Activated CD8-positive, alpha-beta T cell treated with anti-CD3 and anti-CD28 coated beads for 36 hours (primary cell): ENCODE measurements at places on chromosomes 6 and 20. TPM values are rescaled to one million over a fixed set of nuclear protein-coding genes. Genes with fewer than 3 reads are reported as not detected.

Gene SYCP2L
- total RNA-seq: 0.32 TPM

Gene TMEM63B
- total RNA-seq: 12.9 TPM

Gene OXT
- total RNA-seq: not detected

Gene HLA-DPB1
- 14.8 TPM for total RNA-seq

Gene ENPP1
- total RNA-seq: 0.20 TPM

Gene SPDEF
- total RNA-seq: not detected

Gene LY6G6D
- not detected for total RNA-seq

Gene GINS1
- total RNA-seq: 34.9 TPM

Gene TBX18
- total RNA-seq: not detected

Gene LPA
- not detected for total RNA-seq

Gene SLC17A3
- total RNA-seq: not detected

Gene AURKA
- total RNA-seq: 97.5 TPM

Gene TMC2
- not detected for total RNA-seq

DNA sequence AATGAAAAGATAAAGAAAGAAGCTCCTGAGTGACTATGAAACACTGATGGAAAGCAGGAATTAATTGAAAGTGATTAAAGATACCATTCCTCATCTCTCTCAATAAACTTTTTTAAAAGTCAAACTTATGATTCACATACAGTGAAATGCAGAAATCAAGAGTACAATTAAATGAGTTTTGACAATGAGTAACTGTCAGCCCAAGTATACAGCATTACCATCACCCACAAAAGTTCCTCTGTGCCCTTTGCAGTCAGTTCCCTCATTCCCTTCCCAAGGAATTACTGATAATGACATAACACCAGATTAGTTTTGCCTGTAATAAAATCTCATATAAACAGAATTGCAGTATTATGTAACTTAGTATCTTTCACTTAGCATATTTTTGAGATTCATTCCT lies 44.5 kb downstream of the ATG5 start:
- H3K36me3 ChIP-seq: peaks cover 30% of the 10 kb centered on the region
- no peak for DNase-seq
- H3K27me3 ChIP-seq: no peaks in the 10 kb centered on the region
- H3K4me3 ChIP-seq: no peak overlapping the region

DNA sequence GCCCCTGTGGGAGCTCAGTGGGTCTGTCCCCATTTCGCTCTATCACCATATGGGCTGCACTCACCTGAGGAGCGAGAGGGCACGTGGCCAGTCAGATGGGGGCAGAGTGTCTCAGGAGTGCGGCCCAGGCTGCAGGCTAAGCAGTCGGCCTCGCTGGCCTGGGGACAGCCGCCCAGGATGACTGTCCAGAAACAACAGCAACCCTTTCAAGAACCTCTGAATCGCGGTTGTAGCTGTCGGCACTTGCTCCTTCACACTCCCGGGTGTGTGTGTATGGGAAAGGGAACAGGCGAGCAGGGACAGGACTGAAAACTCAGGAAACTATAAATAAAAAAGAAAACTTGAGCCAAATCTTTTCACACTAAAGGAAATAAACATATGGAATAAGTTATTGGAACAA lies 63.1 kb downstream of the TFAP2A start:
- H3K4me3 ChIP-seq: no peak overlapping the region
- H3K27ac ChIP-seq: no peak overlapping the region
- H3K36me3 ChIP-seq: no peaks in the 10 kb centered on the region
- peaks cover 4% of the 10 kb centered on the region for H3K4me1 ChIP-seq

GRCh38 chr20:62277253-62277652 lies 25.5 kb upstream of the ADRM1 start:
- no peaks in the 10 kb centered on the region for H3K27me3 ChIP-seq
- H3K36me3 ChIP-seq: peaks cover 9% of the 10 kb centered on the region
- H3K4me1 ChIP-seq: no peaks in the 10 kb centered on the region
- H3K4me3 ChIP-seq: no peak overlapping the region
- DNase-seq: no peak
- no peak overlapping the region for H3K27ac ChIP-seq

DNA sequence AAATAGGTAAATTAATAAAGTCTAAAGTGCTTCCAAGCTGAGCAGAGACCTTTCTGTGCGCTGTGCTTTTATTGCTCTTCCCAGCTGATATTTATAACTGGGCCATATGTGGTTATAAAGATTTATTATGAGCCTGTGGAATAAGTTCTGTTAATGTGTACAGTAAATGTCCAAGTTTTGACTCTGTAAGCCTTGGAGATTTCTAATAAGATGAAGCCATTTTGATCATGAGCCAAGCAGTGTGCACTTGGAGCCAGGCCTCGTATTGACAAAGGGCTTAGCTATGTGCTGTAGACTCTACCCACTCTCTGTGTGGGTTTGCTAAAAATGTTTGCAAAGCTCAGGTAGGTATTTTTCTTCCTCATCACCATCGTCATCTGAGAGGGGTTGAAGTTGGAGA lies 361.1 kb downstream of the FOXA2 start:
- H3K36me3 ChIP-seq: no peaks in the 10 kb centered on the region
- no peak for DNase-seq
- no peak overlapping the region for H3K4me3 ChIP-seq
- H3K27ac ChIP-seq: no peak overlapping the region

DNA sequence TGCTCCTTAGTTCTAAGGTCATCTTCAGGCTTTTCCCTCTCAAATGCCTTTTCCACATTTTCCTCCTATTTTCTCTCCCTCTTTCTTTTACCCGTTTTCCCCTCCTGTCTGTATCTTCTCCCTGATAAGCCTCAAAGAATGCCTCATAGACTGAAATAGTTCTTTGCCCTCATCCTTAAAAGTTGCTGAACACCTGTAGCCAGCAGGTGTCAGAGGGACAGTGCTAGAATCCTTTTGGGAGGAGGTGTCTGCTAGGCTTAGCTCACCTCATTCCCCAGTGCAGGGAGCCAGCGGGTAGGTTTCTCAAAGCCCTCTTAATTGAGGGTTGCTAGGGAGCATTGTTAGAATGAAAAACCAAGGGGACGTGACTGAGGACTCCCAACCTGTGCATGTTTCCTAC lies 204.0 kb downstream of the TSHZ2 start:
- peaks cover 8% of the 10 kb centered on the region for H3K27me3 ChIP-seq
- DNase-seq: no peak
- H3K36me3 ChIP-seq: no peaks in the 10 kb centered on the region
- no peak overlapping the region for H3K27ac ChIP-seq
- no peaks in the 10 kb centered on the region for H3K4me1 ChIP-seq

GRCh38 chr6:27806981-27807440 lies 105.2 kb downstream of the OR2B2 start:
- H3K4me3 ChIP-seq: peak overlapping the region; percentile 90
- H3K27me3 ChIP-seq: peaks cover 2% of the 10 kb centered on the region
- H3K36me3 ChIP-seq: peaks cover 11% of the 10 kb centered on the region
- peaks cover 37% of the 10 kb centered on the region for H3K4me1 ChIP-seq
- peak; percentile 68 for DNase-seq
- peak overlapping the region; percentile 96 for H3K27ac ChIP-seq

GRCh38 chr6:35736253-35736894 lies 458 bp upstream of the ARMC12 start:
- peak; percentile 91 for DNase-seq
- H3K27me3 ChIP-seq: no peaks in the 10 kb centered on the region
- H3K4me3 ChIP-seq: no peak overlapping the region
- H3K36me3 ChIP-seq: no peaks in the 10 kb centered on the region
- peak overlapping the region; percentile 19 for H3K27ac ChIP-seq
- peaks cover 47% of the 10 kb centered on the region for H3K4me1 ChIP-seq

- no peak overlapping the region for H3K27ac ChIP-seq
- H3K4me3 ChIP-seq: no peak overlapping the region
- H3K36me3 ChIP-seq: no peaks in the 10 kb centered on the region
- H3K27me3 ChIP-seq: no peaks in the 10 kb centered on the region
- no peaks in the 10 kb centered on the region for H3K4me1 ChIP-seq
Observed at GRCh38 chr20:8656335-8656734, 412.6 kb upstream of the PLCB4 start.

GRCh38 chr6:73286752-73287151 lies 23.8 kb upstream of the KHDC1 start:
- no peak overlapping the region for H3K4me3 ChIP-seq
- no peaks in the 10 kb centered on the region for H3K27me3 ChIP-seq
- H3K4me1 ChIP-seq: no peaks in the 10 kb centered on the region
- no peak overlapping the region for H3K27ac ChIP-seq
- H3K36me3 ChIP-seq: peaks cover 3% of the 10 kb centered on the region

DNA sequence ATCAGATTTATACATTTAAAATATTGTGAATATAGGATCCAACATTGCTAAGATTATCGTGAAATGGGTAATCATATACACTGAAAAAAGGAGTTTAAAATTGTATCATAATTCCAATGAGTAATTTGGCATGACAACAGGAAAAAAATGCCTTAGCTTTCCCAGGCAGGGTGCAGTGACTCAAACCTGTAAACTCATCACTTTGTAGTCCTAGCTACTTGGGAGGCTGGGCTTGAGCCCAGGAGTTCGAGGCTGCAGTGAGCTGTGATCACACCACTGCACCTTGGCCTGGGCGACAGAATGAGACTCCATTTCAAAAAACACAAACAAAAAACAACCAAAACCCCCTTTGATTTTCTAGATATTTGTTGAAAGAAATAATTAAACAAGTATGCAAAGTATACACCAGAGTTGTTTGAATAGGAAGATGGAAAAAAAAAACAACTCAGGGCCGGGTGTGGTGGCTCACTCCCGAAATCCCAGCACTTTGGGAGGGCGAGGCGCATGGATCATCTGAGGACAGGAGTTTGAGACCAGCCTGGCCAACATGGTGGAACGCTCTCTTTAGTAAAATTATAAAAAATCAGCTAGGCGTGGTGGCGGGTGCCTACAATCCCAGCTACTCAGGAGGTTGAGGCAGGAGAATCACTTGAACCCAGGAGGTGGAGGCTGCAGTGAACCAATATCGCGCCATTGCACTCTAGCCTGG lies 98.7 kb downstream of the TRERF1 start:
- H3K4me1 ChIP-seq: peaks cover 12% of the 10 kb centered on the region
- DNase-seq: no peak
- peaks cover 5% of the 10 kb centered on the region for H3K36me3 ChIP-seq
- no peaks in the 10 kb centered on the region for H3K27me3 ChIP-seq
- H3K27ac ChIP-seq: no peak overlapping the region

DNA sequence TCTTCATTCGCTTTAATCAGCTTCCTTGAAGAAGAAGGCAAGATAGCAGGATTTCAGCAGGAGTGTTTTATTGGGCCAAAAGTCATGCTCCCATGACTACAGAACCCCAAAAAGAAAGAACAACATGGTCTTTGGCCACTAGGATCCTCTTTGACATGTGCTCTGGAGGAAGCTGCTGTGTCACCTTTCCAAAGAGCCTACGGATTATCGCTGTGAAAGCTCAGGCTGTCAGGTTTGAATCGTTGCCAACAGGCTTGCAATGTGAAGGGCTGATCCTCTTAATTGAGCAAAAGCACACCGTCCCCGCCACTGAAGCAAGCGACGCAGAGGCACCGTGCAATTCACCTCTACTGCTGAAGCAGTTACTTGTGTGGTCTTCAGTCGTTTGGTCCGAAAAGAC lies 29.0 kb downstream of the MYLIP start:
- peaks cover 15% of the 10 kb centered on the region for H3K4me1 ChIP-seq
- no peaks in the 10 kb centered on the region for H3K27me3 ChIP-seq
- H3K27ac ChIP-seq: no peak overlapping the region
- H3K4me3 ChIP-seq: no peak overlapping the region

GRCh38 chr6:33585403-33586107 lies 5.5 kb upstream of the BAK1 start:
- H3K27me3 ChIP-seq: no peaks in the 10 kb centered on the region
- H3K36me3 ChIP-seq: no peaks in the 10 kb centered on the region
- peak overlapping the region; percentile 78 for H3K4me3 ChIP-seq

- H3K36me3 ChIP-seq: no peaks in the 10 kb centered on the region
- H3K4me1 ChIP-seq: no peaks in the 10 kb centered on the region
- H3K27ac ChIP-seq: no peak overlapping the region
- no peak for DNase-seq
- H3K27me3 ChIP-seq: peaks cover 6% of the 10 kb centered on the region
Observed at GRCh38 chr20:46928580-46929132, 34.0 kb downstream of the EYA2 start.

DNA sequence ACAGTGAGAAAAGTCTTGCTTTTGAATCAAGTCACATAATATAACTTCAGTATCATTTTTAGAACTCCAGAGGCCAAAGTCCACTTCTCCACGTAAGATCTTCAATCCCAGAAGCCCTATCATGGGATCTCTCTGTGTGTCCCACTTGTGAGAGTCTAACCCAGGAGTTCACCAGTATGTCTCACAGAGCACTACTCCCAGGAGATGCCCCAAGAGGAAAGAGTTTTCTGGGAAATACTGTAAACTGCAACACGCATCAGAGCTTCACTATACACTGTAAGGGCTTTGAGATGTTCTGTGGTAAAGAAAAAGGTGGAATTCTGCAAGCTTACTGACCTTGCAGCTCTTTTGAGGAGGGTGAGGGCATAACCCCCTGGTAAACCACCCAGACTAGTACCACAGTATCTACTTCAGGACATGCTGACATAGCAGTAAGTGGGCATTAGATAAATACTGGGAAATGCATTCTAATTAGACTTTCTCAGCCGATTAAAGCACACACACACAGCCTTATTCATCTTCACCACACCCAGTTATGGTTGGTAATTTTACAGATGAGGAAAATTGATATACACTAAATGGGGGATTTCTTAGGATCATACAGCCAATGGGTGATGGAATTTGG lies 12.3 kb downstream of the DCBLD1 start:
- no peak for DNase-seq
- no peaks in the 10 kb centered on the region for H3K27me3 ChIP-seq
- peaks cover 11% of the 10 kb centered on the region for H3K4me1 ChIP-seq

GRCh38 chr6:3324262-3324942 lies 65.7 kb downstream of the PSMG4 start:
- no peaks in the 10 kb centered on the region for H3K27me3 ChIP-seq
- H3K4me1 ChIP-seq: peaks cover 11% of the 10 kb centered on the region
- DNase-seq: peak; percentile 76
- H3K36me3 ChIP-seq: no peaks in the 10 kb centered on the region

DNA sequence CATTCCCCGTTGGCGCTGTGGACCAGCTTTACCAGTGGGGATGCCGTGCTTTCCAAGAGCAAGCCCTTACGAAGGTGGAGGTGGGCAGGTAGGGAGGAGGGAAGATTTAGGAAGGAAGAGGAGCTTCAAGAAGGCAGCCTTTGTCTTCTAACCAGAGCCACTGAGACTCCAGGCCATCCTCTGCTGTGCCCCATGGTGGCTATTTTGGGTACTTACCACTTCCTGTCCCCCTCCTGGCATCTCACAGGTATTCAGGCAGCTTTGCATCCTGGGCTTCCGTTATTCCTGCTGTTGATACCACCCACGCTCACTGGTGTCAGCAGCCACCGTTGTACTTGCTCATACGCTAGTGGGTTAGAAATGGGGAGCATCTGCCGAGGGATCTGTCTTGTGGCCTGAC lies 22.9 kb downstream of the ERMARD start:
- no peaks in the 10 kb centered on the region for H3K27me3 ChIP-seq
- no peak overlapping the region for H3K27ac ChIP-seq
- DNase-seq: no peak
- H3K4me1 ChIP-seq: no peaks in the 10 kb centered on the region
- no peak overlapping the region for H3K4me3 ChIP-seq

DNA sequence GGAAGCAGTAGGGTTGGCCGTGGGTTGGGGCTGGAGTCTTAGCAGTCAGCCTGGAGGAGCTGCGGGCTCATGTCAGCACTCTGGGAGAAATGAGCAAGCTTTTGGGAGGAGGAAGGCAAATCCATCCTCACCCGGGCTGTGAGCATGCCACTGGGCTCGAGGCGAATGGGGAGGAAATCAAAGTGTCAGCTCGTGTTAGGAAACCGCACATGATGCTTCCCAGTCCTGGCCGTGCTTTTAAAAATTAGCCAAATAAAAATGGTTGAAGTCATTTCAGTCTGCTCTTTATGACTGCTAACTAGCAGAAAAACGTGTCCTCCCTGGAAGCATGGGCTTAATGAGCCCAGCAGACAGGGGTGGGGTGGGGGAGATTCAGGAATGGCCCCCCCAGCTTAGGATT lies 98.1 kb downstream of the NFATC2 start:
- peaks cover 43% of the 10 kb centered on the region for H3K4me1 ChIP-seq
- DNase-seq: no peak
- H3K27ac ChIP-seq: no peak overlapping the region
- H3K4me3 ChIP-seq: no peak overlapping the region
- no peaks in the 10 kb centered on the region for H3K27me3 ChIP-seq
